Stimulated activated CD8-positive, alpha-beta memory T cell treated with anti-CD3 and anti-CD28 coated beads, Interleukin-4, amount 100 ng/mL, for 1 hour (primary cell): ENCODE measurements at places on chromosomes 4 and X.

DNA sequence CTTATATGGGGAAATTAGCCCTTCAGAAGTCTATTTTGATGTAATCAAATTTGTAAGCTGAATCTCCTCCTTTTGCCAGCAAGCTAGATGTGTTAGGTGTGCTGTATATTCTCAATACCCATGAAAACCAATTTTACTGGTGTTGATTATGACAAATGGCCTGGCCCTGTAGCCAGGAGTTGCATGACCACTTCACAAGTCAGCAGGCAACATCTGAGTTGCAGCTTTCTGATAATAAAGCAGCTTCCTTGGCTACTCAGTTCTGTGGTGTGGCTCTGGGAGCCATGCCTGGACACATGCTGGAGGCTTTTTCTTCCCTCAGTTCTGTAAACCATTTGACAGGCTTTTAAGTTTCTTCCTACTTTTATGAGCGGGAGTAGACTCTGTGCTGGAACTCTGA is 154.1 kb upstream of the CXCL13 start:
- DNase-seq: no peak

DNA sequence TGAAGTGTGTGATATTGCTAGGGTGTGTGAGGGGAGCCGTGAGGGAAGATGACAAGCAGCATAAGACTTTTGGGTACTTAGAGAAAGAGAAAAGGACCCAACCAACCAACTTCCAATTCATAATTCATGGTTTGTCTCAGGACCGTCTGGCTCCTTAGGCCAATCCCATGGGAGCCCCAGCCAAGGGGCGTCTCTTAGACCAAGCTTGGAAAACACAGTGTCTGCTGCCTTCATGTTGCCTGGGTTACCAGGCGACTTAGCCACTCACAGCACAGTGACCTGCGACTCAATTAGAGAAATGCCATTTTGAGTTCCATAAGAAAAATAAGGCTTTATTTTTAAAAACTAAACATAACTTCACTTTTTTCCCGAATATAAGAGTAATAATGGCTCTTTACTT is 32.7 kb downstream of the BST1 start:
- DNase-seq: no peak

DNA sequence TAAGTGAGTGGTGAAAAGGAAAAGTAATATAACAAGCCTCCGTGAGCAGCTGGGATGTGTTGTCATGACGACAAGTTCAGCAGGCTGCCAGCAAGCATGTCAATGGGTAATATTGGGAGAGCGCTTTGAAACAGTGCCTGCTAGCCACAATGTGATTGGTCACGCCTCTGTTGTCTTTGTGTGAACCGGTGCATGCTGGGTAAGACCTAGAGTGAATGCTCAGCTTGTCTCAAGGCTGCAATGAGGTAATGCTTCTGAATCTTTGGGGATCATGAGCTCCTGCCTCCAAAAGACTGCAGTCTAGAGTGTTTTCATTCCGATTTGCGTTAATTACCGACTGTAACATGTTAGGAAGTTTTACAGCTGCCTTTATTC is 54.9 kb downstream of the STOX2 start:
- DNase-seq: no peak

DNA sequence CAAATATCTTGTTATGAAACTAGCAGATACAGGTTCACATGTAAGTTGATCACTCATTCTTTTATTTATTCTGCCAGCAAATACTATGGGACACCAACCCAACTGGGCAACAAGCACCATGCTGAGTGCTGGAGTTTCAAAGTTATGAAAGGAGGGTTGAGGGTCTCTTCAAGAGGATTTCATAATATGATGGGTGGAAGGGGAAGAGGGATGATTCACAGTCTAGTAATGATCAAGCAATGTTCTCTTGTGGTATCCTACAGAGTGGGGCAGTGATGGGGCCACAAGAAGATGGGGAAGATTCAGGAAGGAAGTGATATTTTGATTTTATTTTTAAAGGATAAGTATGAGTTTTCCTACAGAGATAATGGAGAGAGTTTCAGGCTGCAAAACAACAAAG is 46.2 kb upstream of the TXK start:
- no peak for DNase-seq

DNA sequence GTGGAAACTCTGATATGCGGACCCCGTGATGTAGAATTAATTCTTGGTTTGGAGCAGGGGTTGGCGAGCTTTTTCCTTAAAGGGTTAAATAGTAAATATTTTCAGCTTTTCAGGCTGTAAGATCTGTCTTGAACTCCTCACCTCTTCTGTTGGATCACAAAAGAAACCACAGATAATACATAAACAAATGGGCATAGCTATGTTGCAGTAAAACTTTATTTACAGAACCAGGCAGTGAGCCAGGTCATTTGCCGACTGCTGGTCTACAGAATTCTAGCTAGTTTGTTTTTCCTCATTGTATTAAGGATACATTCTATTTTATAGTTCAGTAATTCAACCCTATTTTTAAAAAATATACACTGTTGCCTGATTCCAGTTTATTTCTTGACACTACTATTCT is 116.6 kb downstream of the PAPSS1 start:
- DNase-seq: no peak

GRCh38 chr4:123488916-123489315 is 92.3 kb downstream of the SPRY1 start:
- no peak for DNase-seq
